ENCODE measurements at places on chromosomes 16 and 17.

DNA sequence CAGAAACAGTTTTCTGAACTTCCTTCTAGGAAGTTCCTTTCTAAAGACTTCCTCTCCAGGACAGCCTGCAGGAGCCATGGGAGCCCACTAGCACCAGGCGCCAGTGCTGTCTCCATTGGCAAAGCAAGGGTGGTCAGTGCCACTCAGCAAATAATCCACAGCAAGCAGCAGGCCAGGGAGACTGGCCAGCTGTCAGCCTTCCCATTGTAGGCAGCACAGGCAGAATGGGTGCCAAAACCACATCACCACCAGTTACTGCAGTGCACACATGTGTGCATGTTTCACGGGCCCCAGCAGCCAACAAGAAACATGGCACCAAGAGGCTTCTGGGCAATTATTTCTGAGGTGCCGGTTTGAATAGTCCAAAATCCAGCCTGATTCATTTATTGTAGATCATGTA is 26.7 kb downstream of the DNASE1 start:
- DNase-seq: no peak

DNA sequence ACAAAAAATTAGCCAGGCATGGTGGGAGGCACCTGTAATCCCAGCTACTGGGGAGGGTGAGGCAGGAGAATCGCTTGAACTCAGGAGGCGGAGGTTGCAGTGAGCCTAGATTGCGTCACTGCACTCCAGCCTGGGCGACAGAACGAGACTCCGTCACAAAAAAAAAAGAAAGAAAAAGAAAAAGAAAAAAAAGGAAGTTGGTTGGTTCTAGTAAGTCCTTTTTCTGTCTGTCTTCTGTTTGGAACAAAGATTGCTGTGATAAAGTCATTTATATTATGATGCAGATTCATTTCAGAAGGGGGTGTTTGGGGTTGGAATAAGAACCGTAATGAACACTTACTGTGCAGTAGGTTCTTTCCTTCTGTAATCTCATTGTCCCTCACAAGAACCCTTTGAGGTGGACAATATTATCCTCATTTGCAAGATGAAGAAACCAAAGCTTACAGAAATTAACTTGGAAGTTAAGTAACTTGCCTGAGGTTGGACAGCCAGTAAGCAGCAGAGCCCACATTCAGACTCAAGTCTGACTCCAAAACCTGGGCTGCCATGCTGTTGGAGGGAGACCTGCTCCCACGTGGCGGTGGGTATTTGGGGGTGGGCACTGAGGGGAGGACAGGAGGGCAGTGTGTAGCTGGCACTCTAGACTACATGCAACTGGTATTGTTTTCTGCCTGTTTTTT is 10.3 kb downstream of the MINK1 start:
- DNase-seq: no peak

- no peak for DNase-seq
These were observed 15.4 kb downstream of the COX6A2 start for GRCh38 chr16:31412750-31413149.

DNA sequence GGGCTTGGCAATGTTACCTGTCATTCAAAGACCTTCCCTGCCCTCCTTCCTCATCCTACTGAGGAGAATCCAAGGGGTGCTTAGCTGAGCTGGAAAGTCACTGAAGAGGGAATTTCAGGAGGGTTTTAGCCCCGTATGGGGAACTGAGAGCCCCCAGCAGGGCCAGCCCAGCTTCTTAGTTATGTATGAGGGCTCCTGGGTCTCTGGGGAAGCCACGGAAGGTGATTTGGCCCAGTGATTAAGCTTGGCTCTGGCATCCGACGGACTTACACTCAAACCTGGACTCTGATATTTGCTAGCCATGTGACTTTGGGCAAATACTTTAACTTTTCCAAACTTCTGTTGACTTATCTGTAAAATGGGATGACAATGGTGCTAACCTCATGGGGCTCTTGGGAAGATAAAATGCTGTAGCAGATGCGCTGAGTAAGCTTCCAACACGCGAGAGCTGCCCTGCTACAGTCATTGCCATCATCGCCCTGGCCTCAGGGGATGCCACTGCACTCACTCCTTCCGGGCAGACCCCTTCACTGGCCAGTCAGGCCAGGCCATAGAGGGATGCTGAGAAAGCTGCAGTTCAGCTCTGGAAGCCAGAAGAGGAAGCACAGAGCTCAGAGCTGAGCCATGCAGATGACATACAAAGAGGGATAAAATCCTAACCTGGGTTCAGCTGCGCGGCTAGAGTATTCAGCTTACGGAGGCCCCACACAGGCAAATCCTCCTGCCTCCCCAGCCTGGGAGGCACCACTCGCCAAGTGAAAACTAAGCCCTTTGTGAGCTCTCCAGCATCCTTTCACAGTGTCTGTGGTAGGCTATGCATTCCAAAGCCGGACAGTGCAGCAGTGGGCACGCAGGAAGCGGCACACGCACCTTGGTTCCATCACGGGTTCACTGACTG is 44.9 kb upstream of the PIK3R6 start:
- DNase-seq: no peak

DNA sequence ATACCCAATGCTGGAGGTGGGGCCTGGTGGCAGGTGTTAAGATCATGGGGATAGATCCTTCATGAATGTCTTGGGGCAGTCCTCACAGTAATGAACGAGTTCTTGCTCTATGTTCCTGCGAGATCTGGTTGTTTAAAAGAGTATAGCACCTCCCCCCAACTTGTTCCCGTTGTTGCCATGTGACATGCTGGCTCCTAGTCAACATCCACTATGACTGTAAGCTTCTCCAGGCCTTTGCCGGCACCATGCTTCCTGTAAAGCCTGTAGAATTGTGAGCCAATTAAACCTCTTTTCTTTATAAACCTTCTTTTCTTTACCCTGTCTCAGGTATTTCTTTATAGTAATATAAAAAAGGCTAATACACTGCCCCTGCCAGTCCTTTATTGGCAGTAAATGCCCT is 33.3 kb downstream of the RANBP10 start:
- DNase-seq: peak; percentile 67

DNA sequence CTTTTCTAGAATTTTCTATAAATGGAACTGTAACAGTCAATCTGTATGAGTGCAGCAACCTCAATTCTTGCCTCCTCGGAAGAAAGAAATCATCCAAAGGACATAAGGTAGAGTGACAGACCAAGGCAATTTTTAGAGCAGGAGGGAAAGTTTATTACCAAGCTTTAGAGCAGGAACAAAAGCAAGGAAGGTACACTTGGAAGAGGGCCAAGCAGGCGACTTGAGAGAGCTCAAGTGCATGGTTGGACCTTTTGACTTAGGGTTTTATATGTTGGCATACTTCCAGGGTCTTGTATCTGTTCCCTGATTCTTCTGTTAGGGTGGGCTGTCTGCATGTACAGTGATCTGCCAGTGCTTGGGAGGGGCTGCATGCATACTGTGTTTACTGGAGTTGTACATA is 50.3 kb downstream of the SCNN1G start:
- no peak for DNase-seq

DNA sequence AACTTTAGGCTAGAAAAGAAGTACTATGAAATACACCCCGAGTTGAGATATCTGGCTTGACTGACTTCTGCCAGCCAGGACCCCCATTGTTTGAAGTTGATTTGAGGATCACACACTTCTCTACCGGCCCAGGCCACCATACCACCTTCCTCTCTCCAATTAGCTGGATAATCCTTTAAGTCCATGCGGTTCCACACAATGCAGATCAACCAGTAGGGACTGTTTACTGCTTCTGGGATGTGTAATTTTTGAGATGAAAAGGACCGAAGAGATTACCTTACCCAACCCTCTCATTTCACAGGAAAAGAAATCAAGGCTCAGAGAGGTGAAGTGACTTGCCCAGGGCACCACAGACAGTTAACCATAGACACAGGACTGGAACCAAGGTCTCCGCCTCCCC is 20.5 kb downstream of the ERN1 start:
- no peak for DNase-seq

- peak; percentile 77 for DNase-seq
These were observed 39.7 kb downstream of the VPS35L start for GRCh38 chr16:19595043-19595767.

DNA sequence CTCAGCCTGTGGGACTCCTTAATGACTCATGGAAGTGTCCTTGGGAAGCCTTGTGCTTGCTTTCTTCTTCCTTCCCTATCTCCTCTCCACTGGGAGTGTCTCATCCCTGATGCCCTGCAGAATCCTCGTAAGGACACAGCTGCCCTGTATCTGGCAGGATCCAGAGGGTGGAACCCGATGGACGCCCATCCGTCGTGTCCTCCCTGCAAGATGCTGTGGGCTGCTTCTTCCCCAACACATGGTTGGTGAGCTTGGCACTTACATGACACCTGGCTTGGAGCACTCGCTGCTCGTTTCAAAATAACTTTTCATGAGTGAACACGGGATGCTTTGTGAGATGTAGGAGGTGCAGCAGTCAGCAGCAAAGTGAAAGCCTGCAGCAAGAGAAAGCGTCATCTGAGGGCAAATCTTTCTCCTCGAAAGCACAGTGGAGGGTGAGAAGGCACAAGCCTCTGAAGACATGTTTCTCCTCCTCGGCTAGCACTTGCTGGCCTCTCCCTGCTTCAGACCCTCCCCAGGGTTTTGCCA is 3.3 kb downstream of the CCL15 start:
- DNase-seq: no peak

GRCh38 chr17:49928837-49929475 is 40.0 kb upstream of the DLX4 start:
- no peak for DNase-seq

- DNase-seq: no peak
These were observed 15.6 kb upstream of the SMPD3 start for GRCh38 chr16:68463904-68464303.

DNA sequence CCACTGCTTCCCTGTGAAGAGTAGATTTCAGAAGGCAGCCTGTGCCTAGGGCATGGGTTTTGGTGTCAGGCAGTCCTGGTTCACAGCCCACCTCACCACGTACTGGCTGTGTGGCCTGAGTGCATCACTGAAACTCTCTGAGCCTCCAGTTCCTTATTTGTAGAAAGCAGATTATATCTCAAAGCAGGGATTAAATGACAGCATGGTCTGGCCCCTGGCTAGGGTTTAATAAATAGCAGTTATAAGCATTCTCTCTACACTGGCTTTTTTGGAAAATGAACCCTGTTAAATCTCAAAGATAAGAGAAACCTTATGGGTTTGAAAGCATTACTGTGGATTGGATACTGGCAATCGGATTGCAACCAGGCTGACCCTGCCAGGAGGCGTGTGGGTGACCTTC is 2.9 kb upstream of the MT1M start:
- DNase-seq: no peak

- DNase-seq: no peak
These were observed 14.3 kb downstream of the SGCA start for GRCh38 chr17:50180111-50180510.

DNA sequence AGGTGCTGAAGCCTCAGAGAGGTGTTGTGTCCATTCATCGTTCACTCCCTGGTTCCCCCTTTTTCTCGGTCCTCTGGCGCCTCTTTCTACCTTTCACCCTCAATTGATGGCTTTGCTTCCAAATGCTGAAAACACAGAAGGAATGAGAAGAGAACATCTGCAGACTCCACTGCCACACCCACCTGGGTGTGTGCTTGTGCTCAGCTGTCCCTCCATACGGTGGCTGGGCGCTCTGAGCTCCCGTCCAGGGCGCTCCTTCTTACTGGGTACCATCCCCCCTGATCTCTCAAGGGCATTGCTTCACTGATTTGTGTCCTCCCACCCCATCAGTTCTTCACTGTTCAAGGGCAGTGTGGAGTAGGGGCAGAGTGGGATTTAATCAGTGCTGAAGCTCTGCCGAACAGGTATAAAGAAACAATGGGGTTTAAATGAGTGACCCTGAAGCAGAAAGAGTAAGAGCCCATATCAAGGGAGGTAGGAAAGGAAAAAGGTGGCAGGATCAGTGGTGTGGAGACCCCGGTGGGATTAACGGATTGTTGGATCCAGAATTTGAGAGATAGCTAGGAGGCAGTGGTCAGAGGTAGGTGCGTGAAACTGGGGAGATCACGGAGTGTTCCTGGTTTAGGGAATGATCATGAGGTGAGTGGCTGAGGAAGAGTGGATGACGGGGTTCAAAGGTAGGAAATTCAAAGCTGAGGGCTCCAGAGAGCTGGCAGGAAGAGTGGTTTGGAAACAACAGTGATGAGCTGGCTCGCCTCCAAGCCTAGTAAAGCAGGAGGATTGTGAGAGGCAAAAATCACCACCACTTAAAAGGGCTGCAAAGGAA is 40.8 kb downstream of the MRTFB start:
- DNase-seq: peak; percentile 33

- DNase-seq: peak; percentile 79
These were observed 82.2 kb downstream of the CMC2 start for GRCh38 chr16:80924372-80924978.

GRCh38 chr16:89921131-89921701 is 1.9 kb upstream of the TUBB3 start:
- no peak for DNase-seq

GRCh38 chr16:71746442-71747046 is 22.0 kb upstream of the PHLPP2 start:
- peak; percentile 71 for DNase-seq

- peak; percentile 13 for DNase-seq
These were observed 478.4 kb downstream of the TOX3 start for GRCh38 chr16:52068447-52069074.

DNA sequence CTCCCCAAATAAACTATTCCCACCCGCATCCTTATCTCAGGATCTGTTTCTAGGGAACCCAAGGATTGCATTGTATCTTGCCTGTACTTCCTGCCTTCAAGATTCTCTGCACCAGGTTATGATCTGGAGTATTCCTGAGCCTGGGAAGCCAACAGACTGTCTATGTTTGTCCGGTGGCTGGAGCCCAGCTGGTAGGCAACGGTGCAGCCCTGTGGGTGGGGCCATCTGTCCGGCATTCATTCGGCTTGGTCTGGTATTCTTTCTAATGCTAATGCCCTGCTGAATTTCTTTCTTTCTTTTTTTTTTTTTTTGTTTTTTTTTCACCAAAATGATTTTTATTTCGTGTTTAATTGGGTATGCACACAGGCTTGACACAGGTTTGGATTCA is 20.7 kb upstream of the TVP23A start:
- DNase-seq: no peak

DNA sequence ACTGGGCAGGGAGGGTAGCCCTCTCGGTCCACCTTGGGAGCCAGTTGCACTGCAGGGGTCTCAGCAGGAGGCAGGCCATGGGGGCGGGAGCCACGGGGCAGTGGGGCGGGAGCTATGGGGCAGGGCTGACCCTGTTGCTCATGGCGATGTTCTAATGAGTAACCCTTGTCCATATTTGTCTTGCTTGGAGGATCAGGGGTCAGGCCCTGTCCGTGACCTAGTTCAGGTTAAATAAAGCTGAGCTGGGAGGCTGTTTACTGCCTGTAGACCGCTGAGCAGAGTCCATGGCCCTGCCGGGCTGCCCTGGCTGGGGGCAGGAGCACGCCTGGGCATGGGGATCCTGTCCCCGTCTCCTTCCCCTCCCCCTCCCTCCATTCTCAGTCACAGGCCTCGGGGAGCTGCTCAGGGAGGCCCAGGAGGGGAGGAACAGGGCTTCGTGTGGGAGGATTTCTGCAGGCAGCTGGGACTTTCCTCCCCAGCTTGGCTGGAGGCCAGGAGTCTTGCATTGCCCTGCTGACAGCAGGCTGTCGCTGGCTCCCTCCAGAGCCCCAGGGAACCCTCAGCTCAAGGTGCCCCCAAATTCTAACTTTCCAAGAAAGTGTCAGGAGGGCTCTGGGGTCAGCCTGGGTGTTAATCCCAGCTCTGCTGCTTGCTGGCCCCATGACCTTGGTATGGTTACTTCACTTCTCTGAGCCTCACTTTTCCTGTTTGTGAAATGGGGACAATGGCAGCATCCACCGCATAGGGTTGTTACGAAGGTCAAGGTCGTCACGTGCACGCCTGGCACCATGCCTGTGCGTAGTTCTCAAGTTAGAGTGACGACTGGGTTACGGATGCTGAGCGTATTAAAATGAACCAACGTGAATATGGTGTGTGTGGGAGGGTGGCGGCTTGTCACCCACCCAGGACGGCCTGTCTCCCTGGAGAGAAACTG is 6.1 kb upstream of the SERPINF2 start:
- DNase-seq: peak; percentile 91

GRCh38 chr16:23453338-23454052 is 506 bp upstream of the COG7 start:
- DNase-seq: no peak

Data from cardiac fibroblast (primary cell).